NB4 (cell line): ENCODE measurements at places on chromosomes 2 and 18.

GRCh38 chr2:171297956-171298355, 135.8 kb downstream of the METTL8 start:
- DNase-seq: no peak

- no peak for DNase-seq
Measured at GRCh38 chr18:13492314-13492713, 234.0 kb downstream of the FAM210A start.

DNA sequence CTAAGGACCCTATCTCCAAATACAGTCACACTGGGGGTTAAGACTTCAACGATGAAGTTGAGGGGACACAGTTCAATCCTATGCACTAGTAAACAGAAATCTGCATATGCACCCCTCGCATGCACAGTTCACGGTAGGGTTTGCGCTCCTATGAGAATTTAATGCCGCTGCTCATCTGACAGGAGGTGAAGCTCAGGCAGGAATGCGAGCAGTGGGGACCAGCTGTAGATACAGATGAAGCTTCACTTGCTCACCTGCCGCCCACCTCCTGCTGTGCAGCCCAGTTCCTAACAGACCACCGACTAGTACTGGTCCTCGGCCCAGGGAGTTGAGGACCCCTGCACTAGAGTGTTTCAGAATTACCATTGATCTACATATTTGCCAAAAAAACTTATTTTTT, 40.0 kb upstream of the FAHD2A start:
- DNase-seq: no peak

DNA sequence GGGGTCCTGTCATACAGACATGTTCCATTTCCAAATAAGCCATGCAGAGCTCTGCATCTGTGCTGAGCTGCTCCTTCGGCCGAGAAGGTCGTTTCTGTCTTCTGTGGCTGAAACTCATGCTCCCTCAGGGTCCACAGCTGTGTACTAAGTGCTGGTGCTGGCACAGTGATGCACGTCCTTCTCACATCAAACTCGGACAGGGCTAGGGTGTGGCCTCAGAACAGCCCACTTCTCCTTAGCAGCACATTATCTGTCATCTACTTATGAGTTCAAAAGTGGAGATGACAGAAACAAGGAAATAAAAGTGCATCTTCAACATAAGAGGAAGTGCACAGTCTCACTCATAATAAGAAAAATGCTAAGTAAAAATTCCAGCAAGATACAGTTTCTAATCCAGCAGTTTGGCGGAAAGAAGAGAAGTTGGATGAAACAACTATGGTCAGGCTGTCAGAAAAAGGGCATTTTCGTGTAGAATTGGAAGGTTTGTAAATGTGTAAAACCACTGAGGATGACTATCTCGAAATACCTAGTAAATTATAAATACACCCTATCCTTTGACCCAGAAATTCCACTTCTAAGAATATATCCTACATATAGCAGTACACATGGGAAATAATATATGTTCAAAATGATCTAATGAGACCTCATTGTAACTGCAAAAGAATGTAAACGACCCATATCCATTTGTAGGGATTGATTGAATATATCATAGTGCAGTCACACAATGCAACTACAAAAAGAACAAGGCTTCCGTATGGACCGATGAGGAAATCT, 53.7 kb upstream of the APCDD1 start:
- DNase-seq: peak; percentile 12

- DNase-seq: no peak
Measured at GRCh38 chr2:109089602-109090300, 39.3 kb upstream of the SH3RF3 start.

DNA sequence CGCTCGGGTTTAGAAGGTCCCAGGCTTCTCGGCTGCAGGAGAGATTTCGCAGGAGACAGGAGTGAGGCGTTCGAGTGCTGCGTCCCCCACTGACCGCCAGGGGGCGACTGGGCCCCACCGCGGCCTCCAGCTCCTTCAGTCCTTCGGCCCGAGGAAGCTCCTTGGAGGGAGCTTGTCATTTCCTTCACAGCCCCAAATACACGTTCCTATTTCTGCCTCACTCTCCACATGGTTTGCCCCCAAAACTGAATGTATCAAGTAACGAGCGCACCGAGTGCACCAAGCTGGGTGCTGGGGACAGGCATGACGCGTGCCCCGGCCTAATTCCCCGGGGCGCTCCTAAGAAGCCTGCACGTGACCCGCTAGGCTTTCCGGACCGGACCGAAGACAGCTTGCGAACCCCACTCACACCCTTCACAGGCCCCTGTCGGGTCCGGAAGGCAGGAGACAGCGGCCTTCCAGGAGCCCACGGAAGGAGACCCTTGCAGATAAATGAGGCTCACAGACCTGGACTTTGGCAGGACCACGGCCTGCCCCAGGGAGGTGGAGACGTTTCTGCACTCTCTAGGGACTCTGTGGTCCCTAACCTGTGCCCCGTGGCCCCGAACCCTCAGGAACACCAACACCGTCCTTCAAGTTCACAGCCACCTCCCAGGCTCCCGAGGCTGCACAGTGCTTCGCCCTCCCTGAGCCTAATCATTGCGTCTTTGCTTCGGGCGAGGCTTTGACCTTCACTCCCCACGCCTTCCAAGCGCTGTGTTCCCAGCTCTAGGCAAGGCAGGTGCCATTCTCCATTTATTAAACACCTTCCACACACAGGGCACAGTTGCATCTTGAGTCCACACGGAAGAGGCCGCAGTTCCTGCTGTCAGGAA, 13.0 kb upstream of the FAHD2A start:
- peak; percentile 75 for DNase-seq

GRCh38 chr2:217875138-217875537, 127.7 kb downstream of the TNS1 start:
- DNase-seq: peak; percentile 47

DNA sequence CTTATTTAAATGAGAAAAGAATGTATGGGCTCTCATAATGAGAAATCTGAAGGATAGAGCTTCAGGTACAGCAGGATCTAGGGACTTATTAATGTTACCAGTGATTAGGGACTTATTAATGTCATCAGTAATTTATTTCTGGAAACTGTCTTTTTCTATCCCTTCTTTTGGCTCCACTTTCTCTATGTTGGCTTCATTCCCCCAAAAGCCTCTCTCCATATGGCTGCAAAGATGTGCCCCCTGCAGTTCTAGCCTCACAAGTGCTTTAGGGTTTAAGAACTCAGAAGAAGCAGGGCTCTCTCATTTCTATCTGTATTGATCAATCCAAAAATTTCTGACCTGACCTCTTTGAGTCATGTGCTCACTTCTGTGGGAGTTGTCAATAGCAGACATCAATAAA, 480.9 kb downstream of the TXNL1 start:
- no peak for DNase-seq

DNA sequence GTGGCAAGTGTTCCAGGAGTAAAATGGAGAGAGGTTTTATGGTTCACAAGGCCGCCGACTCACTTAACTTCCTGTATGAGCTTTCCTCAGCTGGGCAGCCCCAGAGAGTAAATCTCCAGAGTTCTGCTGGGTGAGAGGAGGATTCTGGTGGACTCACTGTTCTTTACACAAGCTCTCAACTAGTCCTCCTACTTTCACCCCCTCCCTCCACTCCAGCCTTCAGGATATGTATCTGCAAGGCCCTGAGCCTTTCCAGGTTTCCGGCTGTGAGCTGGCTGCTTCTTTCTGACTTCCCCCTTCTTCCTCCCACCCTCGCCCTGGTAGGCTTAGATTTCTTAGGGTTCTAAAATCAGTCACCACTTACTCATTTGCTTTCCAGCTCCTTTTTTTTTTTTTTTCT, 34.0 kb downstream of the EML6 start:
- DNase-seq: peak; percentile 18

DNA sequence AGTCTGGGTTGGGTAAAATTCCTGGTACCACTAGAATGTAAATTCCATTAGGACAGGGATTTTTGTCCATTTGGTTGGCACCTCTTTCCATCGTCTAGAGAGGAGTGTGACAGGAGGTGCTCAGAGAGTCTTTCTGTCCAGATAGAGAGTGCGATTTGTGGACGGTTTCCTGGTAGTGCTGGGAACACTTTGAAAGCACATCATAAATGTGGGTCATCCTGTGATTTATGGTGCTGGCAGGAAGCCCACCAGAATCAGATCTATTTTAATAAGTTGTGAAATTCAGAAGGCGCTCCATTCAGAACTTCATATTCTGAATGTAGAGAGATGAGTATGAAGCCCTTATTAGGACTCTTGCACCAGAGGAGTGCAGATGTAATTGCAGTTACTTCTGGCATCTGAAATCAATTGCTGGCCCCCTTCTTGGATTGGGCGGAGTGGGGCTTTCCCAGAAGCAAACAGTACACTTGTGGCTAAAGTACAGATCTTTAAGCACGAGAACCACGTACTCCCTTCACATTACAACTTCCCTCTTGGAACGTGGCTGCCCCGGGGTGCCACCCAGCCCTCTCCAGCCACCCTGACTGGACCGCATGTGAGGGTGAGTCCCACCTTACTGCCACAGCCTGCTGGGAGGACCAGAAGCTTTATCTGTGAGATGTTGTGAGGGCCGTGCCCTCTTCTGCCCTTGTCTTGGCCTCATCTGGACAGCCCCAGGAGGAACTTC, 243.2 kb downstream of the MYO3B start:
- peak; percentile 21 for DNase-seq

- no peak for DNase-seq
Measured at GRCh38 chr2:204643326-204643725, 98.1 kb downstream of the PARD3B start.

- no peak for DNase-seq
Measured at GRCh38 chr18:36175481-36175880, 11.8 kb upstream of the MOCOS start.

DNA sequence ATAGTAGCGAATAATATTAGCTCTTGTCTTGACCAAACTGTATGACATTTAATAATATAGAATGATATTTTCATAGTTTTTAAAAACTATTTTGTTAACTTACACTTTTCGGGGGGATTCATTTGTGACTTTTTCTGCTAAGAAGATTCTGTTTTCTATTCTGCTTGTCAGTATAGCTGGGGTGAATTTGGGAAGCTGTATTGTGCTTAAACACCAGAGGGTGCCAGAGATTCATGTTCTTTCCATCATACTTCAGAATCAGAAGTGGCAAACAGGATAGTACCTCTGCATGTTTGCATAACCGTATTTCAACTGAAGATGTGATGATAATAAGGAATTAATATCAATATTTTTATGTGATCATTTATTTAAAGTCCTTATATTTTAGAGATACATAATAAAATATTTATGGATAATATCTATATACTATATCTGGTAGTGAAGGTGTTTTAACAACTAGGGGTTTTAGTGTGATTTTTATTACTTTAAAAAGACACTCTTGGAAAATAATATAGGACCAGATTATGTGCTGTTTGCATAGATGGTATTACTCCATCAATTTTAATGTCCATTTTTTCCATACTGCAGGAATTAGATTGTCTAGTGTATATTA, 81.0 kb downstream of the TAF4B start:
- DNase-seq: peak; percentile 66

DNA sequence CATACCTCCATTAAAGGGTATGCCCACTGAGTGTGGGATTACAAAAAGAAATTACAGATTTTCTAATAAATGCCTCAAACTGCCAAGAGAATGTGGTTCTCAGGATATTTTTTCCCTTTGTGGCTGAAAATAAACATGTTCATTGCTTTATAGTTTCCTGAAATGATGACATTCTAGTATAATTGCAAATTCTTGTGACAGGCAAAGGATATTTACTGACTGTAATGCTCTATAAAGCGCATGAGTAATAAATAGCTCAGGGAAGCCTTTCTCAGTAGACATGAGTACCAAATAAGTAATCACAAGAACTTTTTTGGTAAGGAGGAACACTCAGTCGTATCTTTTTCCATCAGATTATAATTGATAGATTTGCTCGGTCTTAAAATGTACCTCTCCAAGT, 72.3 kb downstream of the FTCDNL1 start:
- no peak for DNase-seq

- no peak for DNase-seq
Measured at GRCh38 chr2:62501794-62502500, 4.0 kb downstream of the TMEM17 start.

GRCh38 chr2:53473236-53473635, 294.4 kb upstream of the CHAC2 start:
- peak; percentile 24 for DNase-seq

- no peak for DNase-seq
Measured at GRCh38 chr18:70292628-70293027, 3.8 kb downstream of the SOCS6 start.

GRCh38 chr2:128275498-128276045, 43.1 kb downstream of the HS6ST1 start:
- DNase-seq: no peak

GRCh38 chr2:17543131-17543660, 2.7 kb downstream of the VSNL1 start:
- DNase-seq: no peak

DNA sequence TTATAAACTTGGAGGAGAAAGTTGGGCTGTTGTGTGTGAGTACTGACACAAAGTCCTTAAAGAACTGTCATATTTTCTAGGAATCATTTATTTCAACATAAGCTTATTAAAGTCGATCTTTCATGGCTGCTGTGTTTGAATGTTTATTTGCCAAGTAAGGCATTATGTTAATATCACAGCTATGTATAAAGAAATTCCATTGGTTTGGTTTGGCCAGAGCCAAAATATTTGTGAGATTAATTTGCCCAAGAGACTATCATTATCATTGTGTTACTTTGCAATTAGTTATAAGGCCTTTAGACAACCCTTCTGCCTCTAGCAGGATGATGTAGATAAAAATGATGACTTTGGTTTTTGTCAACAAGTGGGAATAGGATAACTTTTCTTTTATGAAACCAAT, 240.6 kb upstream of the NT5C1B start:
- no peak for DNase-seq

- no peak for DNase-seq
Measured at GRCh38 chr18:48682768-48683167, 143.9 kb downstream of the CTIF start.

GRCh38 chr2:67842375-67842959, 220.3 kb downstream of the C1D start:
- DNase-seq: no peak

- DNase-seq: no peak
Measured at GRCh38 chr2:69138247-69138772, 125.3 kb downstream of the ANTXR1 start.

- DNase-seq: no peak
Measured at GRCh38 chr2:173387079-173387478, 32.4 kb downstream of the CDCA7 start.

DNA sequence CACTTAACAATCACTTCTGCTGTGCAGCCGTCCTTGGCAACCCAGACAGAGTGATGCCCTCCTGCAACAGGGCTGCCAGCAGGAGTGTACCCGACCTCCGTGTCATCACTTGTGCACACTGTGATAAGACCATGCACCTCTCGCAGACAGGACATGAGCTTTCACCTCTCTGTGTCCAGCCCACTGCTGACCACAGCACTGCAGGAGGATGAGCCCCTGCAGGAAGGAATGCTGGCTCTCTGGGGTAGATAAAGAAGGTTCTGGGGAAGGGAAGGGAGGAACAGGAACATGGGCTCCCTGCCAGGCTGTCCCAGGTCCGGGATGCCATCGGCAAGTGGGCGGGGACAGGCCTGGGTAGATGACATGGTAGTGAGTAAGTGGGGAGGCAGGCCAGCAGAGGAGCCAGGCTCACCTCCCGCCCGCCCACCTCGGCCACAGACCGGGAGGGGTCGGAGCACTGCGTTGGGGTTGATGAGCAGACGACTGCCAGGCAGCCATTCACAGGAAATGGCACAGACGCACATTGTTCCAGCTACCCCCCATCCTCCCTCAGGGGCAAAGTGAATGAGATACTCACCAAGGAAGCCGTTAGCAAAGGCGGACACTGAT, 18.6 kb upstream of the COL6A3 start:
- DNase-seq: no peak
